EL (cell line): ENCODE measurements at places on chromosomes 16 and 17.

- no peak for DNase-seq
Measured at GRCh38 chr16:11270602-11271162, 1.6 kb upstream of the TNP2 start.

DNA sequence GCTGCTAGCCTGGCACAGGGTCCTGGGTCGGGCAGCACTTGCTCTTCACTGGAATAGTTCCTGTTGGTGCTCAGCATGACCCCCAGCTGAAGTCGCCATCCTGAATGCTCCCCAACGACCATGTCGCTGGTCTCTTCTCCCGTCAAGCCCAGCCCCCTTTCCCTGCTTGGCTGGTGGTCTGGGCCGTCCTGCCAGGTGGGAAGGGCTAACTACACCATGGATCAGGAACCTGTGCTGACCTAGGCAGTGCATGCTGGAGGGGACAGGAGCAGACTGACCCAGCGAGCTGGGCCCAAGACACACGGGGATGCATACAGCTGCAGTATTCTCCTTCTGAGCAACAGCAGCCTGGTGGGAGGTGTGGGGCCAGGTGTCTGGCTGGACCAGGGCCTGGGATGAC is 9.2 kb upstream of the SREBF1 start:
- DNase-seq, result no peak

GRCh38 chr17:58285422-58285810 is 4.7 kb upstream of the MPO start:
- DNase-seq, result no peak

DNA sequence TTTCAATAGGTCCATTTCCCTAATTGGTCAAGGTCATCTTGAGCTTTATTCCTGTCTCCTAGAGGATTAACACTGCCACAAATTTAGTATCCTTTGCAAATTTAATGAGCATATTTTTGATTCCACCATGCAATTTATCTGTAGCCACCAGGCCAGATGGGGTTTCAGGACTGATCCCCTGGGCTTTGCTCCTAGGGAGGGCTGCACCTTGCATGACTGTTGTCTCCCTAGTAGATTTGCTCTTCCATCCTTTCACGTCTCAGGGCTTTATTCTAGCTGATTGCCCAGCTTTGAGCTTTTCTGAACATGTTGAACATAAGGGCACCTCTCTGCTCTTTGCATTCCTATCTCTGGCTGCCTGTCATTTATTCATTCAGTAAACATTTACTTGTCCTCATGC is 7.7 kb upstream of the KCNH6 start:
- DNase-seq, result no peak

DNA sequence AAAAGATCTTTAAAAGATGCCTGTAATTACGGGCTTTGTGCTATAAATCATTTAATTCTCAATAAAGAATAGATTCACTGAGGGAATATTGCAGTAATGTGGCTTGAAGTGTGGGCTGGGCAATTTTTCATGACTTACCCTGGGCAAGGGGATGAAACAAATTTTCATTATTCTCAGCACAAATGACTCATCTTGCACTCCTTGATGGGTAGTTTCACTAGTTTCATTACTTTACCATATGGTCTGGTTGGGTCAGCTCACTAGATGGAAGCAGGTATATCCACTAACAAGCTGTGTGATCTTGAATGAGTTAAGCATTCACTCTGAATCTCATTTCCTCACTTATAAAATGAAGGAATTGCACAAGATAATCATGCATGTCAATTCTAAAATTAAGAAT is 234.3 kb downstream of the ABCC12 start:
- no peak for DNase-seq

DNA sequence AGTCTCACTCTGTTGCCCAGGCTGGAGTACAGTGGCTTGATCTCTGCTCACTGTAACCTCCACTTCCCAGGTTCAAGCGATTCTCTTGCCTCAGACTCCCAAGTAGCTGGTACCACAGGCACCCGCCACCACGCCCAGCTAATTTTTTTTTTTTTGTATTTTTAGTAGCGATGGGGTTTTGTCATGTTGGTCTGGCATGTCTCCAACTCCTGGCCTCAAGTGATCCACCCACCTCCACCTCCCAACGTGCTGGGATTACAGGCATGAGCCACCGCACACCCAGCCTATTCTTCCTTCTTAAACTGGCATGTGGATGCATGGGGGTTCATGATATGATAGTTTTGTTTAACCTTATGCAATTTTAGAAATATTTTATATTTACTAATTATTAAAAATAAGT is 39.4 kb upstream of the VWA3A start:
- no peak for DNase-seq
